ENCODE measurements at places on chromosomes 1 and 21. TPM values are rescaled to one million over a fixed set of nuclear protein-coding genes. Genes with fewer than 3 reads are reported as not detected.

Gene SLC22A15
- total RNA-seq, result 8.2 TPM

- no peak for DNase-seq
Measured at GRCh38 chr1:71657891-71658679, 577.2 kb upstream of the ZRANB2 start.

DNA sequence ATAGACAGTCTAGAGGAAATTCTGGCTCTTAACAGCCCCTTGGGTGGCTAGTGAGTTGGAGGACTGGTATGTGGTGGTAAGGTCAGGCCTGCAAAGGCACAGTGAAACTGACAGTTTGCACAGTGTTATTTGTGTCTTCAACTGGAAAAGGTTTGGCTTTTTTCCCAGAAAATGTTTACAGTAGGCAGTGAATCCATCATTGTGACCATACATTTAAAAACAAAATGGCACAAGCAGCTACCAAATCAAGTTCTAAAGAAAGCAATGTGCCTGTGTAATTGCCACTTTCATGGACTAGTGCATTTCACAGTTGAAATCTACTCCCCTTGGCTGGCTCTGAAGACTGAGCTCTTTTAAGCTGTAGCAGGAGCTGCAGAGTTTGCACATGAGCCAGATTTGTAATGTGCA lies 24.8 kb downstream of the ATPAF1 start:
- DNase-seq, result no peak

DNA sequence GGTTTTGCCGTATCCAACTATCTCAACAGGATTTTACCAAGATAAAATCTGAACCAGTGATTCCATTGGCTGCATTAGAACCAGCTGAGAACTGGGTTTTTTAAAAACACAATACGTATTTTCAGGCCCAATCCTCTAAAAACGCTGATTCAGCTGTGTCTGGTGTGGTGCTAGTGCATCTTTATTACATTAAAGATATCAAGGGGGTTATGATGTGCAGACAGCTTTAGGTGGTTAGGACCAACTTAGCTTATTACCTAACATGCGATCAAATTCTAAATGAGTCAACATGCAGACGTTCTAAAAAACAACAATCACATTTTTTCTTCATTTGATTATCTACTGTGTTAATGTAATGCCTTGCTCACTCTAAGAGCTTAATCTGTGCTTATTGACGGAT lies 32.0 kb upstream of the EXO1 start:
- no peak for DNase-seq

DNA sequence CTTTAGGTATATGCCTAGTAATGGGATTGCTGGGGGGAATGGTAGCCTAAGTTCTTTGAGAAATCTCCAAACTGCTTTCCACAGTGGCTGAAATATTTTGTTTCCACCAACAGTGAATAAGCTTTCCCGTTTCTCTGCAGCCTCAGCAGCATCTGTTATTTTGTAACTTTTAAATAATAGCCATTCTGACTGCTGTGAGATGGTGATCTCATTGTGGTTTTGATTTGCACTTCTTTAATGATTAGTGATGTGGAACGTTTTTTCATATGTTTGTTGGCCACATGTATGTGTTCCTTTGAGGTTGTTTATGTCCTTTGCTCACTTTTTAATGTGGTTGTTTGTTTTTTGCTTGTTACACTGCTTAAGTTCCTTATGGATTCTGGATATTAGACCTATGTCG lies 237.4 kb downstream of the CENPF start:
- no peak for DNase-seq

Gene GJA4
- not detected for total RNA-seq

- no peak for DNase-seq
Measured at GRCh38 chr1:177966199-177966598, 3.7 kb downstream of the SEC16B start.

Gene WLS
- total RNA-seq, result not detected
